ENCODE measurements at places on chromosomes 12 and 14.
A peak's percentile ranks its signal among the peaks of the same experiment; 100 is the strongest.

DNA sequence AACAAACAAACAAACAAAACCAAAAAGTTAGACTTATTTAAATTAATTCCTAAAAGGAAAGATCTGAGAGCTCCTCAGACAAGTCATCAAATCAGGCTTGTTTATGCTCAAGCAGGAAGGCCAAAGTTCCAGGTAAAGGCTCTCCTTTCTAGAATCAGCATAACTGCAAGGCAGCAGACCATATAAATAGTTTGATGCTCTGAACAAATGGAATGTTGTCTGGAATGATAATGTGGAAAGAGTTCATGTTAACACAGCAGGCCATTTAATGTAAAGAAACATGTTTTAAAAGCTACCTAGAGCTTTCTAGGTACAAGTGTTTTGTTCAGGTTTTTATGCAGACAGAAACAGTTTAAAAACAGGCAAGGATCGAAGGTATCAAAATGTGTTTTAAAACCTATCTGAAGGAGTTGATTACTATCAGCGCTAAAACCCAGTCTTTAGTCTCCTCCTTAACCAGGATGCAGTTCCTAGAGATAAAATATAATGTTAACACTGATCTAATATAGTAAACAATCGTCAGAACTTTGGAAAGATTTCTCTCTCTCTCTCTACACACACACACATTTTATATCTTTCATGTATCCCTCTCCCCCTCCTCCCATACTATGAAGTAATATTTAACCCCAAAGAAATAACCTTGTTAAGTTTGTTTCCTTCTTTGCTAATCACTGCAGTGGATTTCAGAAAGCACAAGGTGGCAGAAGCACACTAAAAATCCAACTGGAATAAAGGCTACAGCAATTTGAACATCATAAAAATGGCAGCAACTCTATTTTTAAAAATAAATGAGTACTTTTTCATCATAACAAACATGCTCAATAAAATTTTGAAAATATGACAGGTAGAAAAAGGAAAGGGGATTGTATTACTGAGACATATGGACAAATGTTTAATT, 135.5 kb downstream of the PAWR start:
- no peak for DNase-seq

GRCh38 chr12:1728824-1729223, 38.0 kb downstream of the ADIPOR2 start:
- DNase-seq: no peak

GRCh38 chr12:68958322-68958721, 25.4 kb upstream of the CPM start:
- DNase-seq: no peak

DNA sequence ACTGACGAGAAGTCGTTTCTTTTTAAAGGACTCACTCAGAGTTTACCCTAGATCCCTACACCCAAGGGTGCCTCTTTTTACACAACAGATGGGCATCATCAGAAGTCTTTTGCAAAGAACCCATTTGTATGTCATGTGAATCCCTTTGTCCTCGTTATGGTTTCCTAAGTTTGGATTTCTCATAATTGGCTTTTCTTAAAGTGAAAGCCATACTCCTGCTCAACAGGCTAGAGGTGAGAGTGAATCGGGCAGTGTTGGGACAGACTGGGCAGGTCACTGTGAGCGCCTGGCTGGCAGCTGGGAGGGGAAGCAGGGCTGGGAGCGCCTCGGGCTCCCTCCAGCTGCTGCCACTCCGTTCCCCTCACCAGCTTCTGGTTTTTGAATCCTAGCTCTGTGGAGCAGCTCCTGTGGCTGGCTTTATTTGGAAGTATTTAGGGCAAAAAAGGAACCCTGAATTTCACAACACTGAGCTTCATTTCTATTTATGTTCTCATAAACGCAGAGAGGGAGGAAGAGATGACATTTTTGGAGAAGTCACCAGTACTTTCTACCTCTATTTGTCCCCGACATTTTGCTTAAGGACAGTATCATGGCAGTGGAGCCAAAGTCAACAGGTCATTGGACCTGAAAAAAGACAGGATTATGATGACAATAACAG, 63.8 kb upstream of the ACTN1 start:
- peak; percentile 39 for DNase-seq

DNA sequence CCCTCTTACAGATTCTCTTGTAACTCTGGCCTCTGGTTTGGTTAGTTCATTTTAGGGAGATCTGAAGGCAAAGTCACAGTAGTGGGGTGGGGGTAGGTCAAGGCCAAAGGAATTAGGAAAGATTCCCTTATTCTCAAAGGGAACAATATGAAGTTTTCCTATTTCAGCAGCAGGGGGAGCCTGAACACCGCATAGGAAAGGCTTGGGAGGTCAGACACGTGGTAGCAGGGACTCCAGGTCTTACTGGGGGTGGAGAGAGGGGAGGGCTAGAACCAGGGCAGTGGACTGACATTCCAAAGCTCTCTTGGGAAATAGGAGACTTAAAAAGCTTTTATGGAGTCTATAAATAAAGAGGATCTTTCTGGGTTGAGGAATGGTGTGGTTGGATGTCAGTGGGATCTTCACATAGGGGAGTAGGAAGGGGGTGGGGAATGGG, 1.3 kb downstream of the ZC3H10 start:
- DNase-seq: peak; percentile 55

DNA sequence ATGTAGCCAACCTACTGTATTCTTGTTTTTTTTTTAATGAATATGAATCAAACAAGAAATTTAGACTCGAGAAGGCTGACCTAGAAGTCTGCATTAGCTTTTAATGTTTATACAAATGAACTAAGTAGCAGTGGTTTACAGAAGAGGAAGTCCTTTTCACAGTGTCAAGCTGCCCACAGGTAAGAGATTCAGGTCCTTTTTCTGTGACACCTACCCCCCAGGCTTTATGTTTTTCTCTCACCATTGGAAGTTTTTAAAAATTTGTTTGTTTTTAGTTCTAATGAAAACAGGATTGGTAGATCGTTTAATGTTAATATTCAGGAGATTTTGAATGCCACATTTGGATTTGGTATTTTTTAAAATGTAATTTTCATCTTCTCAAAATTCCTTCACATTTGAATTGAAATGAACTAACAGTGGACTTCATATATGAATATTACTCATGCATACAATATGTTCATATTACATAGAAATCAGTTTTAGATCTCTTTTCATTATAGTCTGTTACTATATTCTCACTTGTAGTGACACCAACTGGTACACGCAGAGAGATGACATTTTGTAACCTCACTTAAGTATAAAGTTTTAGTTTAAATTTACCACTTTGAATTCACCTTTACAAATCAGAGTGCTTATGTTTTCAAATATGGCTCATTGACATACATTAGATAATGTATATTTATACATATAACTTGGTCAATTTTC, 29.7 kb downstream of the ATF7IP start:
- DNase-seq: no peak
